DMS53 (cell line): ENCODE measurements at places on chromosomes 13 and 19.

DNA sequence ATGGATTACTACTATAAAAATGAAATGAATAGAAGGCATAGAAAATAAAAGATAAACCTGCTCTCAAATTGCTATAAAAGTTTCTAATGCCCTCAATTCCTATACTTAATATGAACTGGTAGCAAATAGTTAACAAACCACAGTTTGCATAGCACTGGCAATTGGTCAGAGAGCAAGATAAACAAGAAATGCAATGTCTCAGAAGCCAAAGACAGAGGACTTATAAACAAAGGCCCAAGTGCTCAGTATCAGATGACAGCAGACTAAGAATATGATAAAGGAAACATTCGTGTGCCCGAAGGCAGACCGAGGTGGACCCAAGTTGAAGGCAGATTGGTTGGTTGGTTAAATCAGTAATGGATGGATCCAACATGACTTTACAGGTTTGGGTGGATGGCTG is 50.6 kb downstream of the IPO5 start:
- DNase-seq, result no peak

DNA sequence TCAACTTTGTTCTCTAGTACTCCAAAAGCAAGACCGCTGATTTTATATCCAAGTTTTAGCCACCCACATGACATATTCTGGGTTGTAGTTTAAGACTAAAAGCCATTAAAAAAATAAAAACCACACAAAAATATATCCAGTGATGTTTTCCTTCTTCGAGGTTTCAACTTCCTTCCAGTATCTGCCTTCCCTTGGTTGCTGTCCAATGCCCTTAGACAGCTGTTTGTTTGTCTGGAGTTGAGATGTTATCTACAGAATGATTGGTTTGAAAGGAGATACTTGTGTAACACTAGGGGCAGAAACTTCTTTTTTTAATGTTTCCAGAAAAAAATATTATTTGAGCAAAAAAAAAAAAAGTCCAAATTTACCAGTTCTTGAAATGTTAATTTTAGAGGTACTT is 591.5 kb upstream of the PCDH9 start:
- DNase-seq, result no peak

DNA sequence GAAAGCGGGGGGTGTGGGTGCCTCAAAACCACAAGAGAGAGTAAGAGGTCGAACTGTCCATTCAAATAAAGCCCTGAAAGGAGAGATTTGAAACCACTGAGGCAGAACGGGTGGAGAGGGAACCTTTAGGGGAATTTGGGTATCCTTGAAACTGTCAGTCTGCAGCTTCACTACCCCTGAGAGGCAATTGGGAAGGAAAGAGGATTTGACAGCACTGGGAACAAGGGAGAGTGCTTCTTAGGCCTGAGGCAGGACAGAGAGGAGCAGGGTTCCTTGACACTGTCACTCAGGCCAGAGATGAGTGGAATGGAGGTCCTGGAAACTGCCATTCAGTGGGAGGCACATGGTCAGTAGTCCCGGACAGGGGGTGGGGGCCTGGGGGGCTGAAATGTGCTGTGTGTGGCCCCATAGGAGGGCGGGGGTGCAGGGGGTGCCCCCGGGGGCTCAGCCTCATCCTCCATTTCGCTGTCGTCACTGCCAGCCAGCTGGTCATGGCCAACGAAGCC is 5.0 kb downstream of the GFY start:
- DNase-seq, result peak; percentile 16

GRCh38 chr19:5367530-5368133 is 27.0 kb upstream of the PTPRS start:
- no peak for DNase-seq

DNA sequence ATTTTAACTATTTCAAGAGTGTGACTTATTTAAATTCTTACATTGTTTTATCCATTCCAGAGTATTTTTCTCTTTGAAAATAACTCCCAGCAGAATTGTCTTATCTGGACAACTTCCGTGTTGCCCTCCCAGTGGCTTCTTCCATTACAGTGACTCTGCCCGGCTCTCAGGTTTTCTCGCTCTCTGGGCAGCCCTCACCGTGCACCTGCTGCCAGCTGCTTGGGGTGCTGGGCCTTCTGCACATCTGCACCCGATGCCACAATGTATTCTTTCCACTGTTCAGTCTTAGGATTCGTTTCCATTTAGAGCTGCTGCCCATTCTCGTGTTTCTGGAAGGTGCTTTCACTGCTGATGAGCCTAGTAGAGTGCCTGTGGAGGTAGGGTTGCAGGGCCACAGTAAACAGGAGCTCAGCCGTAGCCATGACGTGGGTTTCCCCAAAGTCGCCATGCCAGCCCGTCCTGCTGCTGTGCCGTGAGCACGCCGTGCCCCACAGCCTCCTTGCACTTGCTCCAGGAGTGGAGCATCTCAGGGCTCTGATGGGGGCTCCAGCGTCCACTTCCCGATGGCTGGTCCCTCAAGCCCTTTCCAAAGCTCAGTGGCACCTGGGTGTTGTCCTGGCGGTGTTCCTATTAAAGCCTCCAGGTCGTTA is 46.1 kb upstream of the DCUN1D2 start:
- no peak for DNase-seq

DNA sequence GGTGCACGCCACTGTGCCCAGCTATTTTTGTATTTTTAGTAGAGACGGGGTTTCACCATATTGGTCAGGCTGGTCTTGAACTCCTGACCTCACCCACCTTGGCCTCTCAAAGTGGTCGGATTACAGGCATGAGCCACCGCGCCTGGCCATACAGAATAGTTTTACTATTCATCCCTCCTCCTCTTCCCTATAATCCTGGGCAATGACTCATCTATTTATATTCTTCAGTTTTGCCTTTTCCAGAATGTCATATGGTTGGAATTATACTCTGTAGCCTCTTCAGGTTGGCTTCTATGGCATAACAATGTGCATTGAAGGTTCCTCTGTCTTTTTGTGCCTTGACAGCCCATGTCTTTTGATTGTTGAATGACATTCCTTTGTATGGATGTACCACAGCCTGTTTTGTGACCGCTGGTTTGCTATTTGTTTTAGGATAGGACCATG is 22.2 kb upstream of the LRP3 start:
- peak; percentile 41 for DNase-seq

GRCh38 chr13:44131069-44131614 is 242.5 kb upstream of the SERP2 start:
- no peak for DNase-seq

GRCh38 chr13:92989301-92989700 is 237.3 kb upstream of the GPC6 start:
- no peak for DNase-seq

DNA sequence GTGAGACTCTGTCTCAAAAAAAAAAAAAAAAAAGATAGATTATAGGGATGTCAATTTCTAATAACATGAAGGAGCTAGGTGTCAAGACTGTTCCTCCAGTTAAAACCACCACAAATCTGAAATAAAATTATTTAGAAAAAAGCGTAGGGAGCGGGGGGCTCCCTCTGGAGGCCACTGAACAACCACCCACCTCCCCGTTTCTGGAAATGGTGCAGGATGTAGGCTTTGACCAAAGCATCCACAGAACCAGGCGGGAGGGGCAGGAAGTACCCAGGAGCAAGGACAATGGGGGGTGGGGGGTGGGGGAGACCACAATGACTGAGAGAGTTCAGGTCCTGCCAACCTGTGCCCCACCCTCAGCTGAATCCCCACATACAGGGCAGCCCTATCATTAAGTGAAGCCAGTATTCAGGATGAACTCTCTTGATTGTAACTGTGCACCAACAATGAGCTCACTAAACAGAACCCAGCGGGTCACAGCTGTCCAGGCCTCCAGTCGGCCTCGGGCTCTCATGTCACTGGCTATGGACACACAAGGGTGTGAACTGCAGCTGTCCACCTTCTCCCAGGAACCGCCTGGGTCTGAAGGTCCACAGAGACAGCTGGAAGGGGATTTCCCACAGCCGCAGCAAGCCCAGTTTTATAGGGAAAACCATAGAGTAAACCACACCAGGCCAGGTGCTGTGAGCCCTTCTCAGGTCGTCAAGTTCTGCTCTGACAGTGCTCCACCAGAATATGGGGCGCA is 6.6 kb downstream of the ZSCAN18 start:
- peak; percentile 44 for DNase-seq

GRCh38 chr13:97136418-97136817 is 85.7 kb upstream of the MBNL2 start:
- no peak for DNase-seq

GRCh38 chr13:30877335-30877734 is 28.7 kb upstream of the MEDAG start:
- DNase-seq, result no peak

DNA sequence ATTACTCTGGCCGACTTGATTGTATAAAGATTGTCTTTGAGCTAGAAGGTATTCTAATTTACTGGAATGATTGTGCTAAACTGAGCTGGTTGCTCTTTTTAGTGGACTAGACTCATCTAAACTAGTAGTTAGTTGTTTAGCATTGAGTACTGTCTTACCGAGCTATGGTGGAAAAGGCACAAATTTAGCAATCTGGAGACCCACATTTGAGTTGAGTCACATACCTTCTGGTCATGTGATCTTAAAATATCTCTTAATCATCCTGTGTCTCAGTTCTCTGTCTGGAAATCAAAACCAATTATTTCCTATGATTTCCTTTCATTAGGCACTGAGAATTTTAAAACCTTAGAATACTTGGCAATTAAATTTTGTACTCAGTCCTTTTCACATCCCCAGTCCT is 349.5 kb downstream of the IRS2 start:
- DNase-seq, result no peak

DNA sequence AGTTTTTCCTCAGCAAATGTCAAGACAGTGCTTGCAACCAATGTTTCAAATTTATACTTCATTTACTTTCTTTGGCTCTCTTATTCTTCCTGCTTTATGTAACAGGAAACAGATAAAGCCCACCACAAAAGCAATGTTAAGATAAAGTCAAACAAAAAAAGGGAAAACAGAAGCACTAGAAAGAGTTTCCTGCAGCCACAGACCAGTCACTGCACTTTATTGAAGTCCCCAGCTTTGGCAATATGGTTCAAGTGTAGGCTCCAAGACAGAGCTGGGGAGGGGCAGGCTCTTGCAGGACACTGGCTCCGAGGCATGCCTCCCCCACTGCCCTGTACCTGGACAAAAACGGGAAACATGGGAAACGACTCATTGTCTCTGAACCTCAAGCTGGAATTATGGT is 15.3 kb upstream of the CDC16 start:
- DNase-seq, result no peak

DNA sequence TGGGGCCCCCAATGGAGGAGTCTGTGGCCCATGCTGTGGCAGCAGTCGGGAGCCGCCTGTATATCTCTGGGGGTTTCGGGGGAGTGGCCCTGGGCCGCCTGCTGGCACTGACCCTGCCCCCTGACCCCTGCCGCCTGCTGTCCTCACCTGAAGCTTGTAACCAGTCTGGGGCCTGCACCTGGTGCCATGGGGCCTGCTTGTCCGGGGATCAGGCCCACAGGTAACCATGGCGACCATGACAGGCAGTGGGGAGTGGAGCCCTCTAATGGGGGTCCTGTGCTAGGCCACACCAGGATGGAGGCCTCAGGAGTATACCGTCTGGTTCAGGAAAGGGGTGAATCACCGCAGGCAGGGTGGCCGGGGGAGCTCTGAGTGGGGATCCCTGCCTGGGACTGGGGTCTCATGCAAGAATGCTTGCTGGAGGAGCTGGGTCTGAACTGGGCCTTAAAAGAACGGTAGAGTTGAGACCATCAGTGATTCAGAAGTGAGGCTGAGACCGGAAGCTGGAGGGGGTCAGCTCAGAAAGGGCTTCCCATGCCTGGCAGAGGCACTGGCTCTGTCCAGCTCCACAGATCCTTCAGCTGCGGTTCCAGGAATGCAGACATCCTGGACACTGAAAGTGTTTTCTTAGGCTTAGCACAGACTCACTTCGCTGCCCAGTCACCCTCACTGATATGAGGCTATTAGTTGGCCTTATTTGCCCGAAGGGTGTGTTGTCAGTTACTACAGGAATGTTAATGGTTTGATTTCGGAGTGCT is 29.1 kb downstream of the CNFN start:
- no peak for DNase-seq

DNA sequence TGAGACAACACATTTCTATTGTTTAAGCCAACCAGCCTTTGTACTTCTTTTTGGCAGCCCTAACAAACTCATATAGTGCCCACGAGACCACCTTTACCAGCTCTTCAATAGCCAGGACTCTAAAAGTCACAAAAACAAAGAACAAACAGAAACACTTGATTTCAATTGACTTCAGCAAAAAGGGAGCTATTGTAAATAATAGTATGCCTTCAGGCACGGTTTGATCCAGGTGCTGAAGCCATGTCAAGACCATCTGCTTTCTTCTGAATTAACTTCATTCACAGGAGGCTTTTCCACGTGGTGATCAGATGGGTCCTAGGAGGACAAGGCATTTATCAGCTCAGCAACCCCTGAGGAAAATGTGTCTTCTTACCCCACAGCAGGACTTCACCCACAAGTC is 53.8 kb downstream of the TINCR start:
- DNase-seq, result no peak

DNA sequence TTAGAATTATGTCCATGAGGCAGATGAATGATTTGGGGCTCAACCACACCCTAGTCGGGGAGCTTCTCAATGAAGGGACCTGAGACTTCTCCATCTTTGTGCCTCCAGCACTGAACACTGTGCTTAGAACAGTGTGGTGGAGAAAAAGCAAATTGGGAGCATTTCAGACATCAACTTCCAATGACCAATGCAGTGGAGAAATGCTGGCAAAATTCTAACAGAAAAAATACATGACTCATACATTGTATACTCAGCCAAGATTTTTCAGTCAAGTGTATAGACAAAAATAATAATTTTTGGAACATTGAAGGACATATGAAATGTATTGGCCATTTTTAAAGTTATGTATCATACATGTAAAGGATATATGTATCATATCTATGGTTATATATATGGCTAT is 134.7 kb downstream of the FGF14 start:
- DNase-seq, result no peak

DNA sequence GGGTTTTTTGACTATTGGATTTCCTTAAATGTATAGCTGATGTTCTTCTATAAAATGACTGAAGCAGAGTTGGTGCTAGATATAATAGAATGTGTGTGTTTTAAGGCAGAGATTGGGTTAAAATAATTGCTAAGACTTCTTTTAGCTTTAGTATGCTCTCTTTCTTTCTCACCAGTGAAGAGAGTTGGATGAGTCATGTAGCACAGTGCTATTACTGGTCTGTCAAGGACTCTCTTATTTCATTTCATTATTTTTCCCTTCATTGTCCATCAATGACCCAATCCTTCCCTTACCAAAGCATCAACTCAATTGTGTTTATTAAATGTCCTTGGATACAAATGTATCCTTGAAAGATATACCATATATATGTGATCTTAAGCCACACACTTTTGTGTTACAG is 268.9 kb downstream of the IRS2 start:
- peak; percentile 22 for DNase-seq
